ENCODE measurements at places on chromosomes 16 and 17. TPM values are rescaled to one million over a fixed set of nuclear protein-coding genes. Genes with fewer than 3 reads are reported as not detected.

The ZNF423 gene
- total RNA-seq, result 13.8 TPM

The SMG6 gene
- 23.0 TPM for total RNA-seq

DNA sequence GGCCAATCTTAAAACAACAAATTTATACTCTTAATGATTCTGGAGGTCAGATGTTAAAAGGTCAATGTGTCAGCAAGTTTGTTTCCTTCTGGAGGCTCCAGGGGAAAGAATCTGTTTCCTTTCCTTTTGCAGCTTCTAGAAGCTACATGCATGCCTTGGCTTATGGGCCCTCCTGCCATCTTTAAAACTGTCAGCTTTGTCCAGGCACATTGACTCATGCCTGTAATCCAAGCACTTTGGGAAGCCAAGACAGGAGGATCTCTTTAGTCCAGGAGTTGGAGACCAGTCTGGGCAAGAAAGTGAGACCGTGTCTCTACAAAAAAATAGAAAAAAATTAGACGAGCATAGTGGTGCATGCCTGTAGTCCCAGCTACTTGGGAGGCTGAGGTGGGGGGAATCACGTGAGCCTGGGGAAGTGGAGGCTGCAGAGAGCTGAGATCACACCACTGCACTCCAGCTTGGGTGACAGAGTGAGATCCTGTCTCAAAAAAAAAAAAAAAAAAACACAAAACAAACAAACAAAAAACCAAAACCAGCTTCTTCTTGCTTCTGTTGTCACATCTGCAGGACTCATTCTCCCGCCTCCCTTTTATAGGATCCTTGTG is 58.3 kb downstream of the NOS2 start:
- DNase-seq, result no peak

- no peak for DNase-seq
Observed at GRCh38 chr17:63688396-63689020, 11.4 kb downstream of the LIMD2 start.

DNA sequence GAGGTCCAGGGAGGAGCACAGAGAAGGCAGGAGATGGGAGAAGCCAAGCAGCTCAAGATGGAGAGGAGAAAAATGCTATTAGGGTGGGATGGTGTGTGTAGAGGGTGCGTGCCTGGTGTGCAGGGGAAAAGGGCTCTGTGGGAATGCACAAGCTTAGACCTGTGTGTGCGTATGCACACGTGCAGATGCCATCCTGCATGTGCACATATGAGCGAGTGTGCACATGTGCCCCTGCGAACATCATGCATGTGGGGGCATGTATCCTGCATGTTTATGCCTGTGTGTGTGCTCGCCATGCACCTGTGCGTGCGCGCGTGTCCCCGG is 438 bp upstream of the KCNJ12 start:
- DNase-seq, result no peak

DNA sequence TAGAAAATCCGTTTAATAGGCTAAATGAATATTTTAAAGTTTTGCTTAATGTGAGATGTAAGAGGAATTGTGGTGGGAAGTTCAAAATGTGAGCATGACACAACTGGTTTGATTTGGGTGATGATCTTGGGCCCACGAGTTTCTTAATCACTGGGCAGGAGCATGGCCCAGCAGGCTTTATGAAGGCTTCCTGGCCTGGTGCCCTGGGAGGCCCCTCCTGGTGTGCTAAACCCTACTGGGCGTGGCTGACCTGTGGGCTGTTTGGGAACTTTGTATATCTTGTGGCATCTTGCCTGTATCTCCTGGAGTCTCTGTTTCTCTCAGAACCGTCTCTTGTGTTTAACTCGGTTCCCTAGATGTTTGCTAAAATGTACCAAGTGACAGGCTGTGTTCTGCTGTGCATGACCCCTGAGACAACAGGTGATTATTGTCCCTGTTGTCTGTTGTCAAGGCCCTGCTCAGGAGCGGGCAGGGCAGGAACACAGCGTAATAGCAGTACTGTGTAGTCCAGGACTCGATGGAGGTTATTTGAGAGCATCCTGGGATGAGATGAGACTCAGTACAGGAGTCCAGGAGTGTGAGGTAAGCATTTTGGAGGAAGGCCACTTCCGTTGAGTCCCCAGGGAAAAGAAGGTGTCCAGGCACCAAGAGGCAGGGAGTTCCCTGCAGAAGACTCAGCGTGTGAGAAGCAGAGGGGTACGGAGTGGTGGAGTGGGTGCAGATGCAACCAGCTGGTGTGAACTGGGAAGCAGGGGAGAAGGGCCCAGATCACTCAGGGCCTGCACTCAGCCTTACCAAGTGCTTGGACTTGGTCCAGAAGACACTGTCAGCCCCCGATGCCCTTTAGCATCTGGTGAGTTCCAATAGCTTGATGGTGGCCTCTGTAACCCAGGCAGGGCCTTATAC is 48.5 kb downstream of the B9D1 start:
- DNase-seq, result no peak

GRCh38 chr16:5922686-5923085 is 825.1 kb upstream of the EEF2KMT start:
- no peak for DNase-seq

DNA sequence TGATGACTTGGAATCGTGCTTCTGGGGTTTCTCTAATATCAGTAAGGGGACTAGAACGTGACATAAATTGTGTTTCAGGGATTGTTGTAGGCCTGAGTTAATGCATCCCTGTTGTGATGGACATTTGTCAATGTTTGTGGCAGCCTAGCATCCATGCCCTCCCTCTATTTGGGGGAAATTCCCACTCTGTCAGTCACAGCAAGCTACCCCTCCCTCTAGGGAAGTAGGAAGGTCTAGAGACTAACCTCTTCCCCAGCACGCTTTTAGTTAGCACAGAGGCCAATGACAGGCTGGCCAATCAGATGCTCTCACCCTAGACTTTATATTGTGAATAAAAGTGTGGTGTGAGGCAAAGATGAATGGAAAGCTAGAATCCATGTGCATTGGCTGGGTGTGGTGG is 32.4 kb upstream of the NF1 start:
- DNase-seq, result no peak
